Stimulated activated naive CD8-positive, alpha-beta T cell treated with anti-CD3 and anti-CD28 coated beads, Interleukin-15, Interleukin-2, amounts not matched to agents 100 U/mL and 50 U/mL, for 24 hours (primary cell): ENCODE measurements at places on chromosomes 16 and 17.

GRCh38 chr17:49708515-49709183 lies 885 bp upstream of the SLC35B1 start:
- no peak for DNase-seq

DNA sequence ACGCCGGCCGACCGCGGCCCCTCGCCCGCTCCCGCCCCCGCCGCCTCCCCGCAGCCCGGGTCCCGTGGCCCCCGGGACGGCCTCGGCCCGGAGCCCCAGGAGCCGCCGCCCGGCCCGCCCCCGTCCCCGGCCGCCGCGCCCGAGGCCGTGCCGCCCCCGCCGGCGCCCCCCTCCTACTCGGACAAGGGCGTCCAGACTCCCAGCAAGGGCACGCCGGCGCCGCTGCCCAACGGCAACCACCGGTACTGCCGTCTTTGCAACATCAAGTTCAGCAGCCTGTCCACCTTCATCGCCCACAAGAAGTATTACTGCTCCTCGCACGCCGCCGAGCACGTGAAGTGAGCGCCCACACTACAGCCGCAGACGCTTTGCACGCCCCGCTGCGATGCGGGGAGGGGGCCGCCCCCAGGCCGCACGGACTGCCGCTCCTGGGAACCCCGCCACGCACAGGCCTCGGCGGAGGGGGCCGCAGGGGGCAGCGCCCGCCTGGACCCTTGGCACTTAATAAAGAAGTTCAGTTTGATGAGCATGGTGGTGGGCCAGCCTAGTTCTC lies 35.5 kb upstream of the ZC3H18 start:
- peak; percentile 52 for DNase-seq

DNA sequence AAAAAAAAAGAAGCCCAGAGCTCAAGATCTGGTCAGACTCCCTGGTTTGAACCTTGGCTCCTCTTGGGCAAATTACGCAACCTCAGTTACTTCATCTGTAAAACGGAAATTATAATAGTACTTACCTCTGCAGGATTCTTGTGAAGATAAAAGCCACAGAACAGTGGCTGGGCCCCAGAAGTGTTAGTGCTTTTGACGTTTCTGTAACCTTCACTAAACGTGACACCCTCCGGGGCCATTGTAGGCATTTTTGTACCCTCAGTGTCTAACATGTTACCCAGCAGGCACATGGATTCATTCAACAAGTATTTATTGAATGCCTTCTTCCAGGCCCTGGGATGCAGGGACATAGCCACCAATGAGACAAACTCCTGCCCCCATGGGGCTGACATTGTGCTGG lies 58.0 kb downstream of the PITPNC1 start:
- peak; percentile 49 for DNase-seq

DNA sequence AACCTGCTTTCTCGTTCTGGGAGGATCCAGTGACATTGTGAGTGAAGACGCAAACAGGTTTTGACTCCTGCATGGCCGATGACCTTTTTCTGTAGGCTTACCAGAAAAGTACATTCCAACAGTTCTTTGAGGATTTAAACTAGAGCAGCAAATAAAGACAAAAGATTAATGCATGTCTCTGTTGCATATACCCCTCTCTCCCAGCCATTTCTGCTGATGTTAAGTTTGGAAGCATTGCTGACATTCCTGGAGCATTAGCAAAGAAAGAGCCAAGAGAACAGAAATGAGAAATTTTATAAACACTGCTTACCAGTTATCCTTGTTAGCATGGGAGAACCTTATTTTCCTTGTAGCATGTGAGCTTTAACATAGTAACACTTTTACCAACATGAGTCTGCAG lies 49.3 kb downstream of the SIAH1 start:
- DNase-seq: no peak

- peak; percentile 33 for DNase-seq
Measured at GRCh38 chr16:2883458-2883908, 468 bp downstream of the FLYWCH2 start.

- no peak for DNase-seq
Measured at GRCh38 chr16:30837904-30838303, 50.9 kb upstream of the ZNF629 start.

GRCh38 chr17:16325964-16326363 lies 27.3 kb downstream of the CENPV start:
- DNase-seq: no peak

GRCh38 chr16:66476328-66477027 lies 49.4 kb downstream of the BEAN1 start:
- peak; percentile 67 for DNase-seq
